ENCODE measurements at places on chromosomes 6 and 20.

- no peak for DNase-seq
These were observed 37.6 kb downstream of the SULF2 start for GRCh38 chr20:47747669-47748031.

DNA sequence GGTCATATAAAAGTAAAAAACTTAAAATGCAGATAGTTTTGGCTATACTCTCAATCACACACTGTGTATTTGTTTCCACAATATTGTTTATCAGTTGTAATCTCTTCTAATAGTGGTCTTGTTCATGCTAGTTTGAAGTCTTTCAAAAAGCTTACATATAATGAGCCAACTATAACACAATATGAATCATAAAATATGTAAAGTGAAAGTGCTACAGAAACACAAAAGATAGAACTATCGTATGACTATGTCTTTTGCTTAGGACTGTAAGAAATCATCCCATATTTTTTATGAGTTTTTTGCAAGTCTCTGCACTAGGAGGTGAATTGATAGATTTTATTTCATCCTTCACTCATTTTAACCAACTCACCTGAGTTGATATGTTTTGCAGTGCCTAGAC is 136.0 kb downstream of the MMUT start:
- no peak for DNase-seq

DNA sequence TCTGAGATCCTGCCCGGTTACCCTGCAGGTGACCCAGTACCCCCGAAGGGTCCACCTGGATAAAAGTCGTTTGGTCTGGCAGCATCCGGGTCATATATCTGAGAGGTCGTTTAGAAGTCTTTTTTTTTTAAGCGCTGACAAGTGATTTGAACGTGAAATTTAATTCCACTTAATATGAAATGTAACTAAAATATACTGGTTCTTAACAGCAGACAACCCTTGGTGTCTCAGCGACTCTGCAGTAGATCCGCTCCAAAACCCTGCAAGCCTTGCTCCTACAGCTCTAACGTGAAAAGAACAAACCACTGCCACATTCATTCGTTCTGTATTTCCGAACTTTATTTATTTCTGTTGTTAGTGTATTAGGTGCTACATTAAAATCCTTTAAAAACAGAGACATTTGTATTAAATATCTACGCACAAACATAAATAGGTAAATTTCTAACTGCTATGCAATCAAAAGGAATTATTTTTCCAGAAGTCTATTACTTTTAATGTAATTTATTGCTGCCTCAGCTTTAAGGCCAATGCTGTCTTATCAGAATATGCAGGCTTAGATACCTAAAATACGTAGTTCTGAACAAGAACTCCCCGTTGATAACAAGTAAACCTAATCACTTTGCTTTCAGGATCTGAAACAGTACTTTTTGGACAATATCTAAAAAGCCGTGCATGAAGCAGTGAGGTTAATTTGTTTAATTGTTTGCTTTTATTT is 33.5 kb upstream of the TCF21 start:
- DNase-seq: no peak

GRCh38 chr6:169407325-169407724 is 153.7 kb upstream of the THBS2 start:
- DNase-seq: no peak

DNA sequence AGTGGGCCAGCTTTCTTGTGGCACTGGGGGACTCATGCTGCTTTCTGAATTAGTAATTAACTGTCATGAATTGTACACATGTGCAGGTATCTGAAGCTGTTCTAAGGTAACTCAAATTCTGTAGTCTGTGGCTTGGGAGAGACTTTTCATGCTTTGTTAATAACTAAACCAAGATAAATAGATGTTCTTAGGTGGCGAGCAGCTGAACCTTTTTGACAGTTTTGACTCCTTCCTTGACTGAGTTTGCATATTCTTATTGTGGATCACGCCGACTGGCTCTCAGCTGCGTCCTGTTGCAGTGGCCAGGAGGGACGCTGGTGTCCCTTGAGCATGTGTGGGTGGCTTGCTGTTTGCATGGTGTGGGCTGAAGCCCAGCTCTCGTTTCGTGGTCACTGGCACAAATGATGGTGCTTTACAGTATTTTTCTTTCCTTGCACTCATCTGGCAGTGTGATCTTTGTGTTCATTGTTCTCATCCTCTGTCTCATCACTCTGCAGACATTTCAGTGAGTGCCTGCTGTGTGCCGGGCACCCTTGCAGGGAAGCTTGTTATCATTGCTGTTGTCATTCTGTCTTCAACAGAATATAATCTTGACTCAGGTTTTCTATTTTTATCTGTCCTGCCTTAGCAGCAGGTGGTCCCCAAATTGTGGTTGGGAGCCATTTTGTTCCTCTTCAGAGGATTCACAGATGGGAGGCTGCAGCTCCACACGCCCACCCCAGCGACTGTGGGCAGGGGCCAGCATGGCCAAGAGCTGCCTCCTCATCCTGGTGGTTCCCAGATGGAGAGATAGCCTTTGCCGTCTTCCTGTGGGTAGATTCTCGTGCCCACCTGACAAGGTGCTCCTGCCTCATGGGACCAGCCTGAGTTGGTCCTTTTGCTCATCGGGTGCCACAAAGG is 39.6 kb downstream of the DUSP22 start:
- no peak for DNase-seq
